ENCODE measurements at places on chromosomes 1 and 21.

GRCh38 chr1:88976235-88976634 is 16.2 kb downstream of the KYAT3 start:
- DNase-seq = no peak

- no peak for DNase-seq
These were observed 1.6 kb downstream of the SH3D21 start for GRCh38 chr1:36307601-36308330.

- no peak for DNase-seq
These were observed 33.1 kb downstream of the TRIM67 start for GRCh38 chr1:231194843-231195516.

GRCh38 chr1:84689514-84690396 is 506 bp downstream of the SSX2IP start:
- no peak for DNase-seq

DNA sequence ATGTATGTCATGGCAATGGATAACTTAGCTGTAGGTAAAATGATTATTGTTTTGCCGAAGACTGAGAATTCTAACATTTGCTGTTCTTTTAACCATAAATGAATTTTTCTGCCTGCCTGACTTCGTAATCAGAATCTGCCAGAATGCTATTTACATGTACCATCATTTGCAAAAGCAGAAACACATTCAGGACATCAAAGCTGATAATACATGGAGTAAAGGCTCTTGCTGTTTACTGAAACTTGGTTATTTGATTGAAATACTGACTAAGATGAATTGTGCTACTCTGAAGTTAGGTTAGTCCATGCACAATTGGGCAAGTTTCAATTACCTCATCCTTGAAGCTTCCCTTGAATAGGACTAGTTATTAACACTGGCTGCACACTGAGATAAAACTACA is 293.8 kb downstream of the PLA2G4A start:
- no peak for DNase-seq

DNA sequence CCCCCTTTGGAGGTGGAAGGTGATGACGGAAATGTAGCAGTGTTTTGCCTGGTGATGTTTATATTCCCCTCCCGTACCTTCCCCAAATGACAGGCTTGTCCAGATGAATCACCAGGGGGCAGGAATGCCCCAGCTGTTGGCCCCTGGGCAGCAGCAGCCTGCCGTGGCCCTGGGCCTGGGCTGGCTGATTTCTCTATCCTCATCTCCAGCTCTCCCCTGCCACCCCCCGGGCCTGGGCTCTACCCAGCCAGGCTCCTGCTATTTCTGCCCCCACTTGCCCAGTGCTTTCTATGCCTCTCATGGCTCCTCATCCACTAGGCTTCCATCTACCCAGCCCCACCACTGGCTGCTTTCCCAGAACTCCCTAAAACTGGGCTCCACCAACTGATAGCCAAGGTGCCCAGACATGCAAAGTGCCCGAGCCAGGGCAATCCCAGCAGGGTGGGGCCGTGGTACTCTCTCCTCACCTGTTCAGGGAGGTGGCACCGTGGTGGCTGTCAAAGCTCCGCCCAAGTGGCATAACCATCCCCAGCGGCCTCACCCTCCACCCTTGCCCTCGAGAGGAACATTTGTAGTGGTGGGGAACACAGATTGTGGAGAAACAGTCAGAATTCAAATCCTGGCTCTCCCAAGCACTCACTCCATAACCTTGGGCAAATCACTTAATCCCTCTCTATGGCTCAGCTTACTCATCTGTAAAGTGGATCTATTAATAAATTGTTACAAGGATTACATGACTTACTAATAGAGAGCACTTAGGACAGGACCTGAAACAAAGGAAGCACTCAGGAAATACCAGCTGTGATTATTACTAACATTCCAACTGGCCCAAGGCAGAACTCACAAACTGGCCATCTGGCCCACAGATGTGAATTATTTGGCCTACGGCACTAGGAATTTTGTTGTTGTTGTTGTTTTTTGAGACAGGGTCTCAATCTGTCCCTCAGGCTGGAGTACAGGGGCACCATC is 12.8 kb upstream of the ECE1 start:
- DNase-seq = no peak

- no peak for DNase-seq
These were observed 15.7 kb downstream of the RGS2 start for GRCh38 chr1:192824511-192824910.

- no peak for DNase-seq
These were observed 498.1 kb downstream of the NEGR1 start for GRCh38 chr1:71784241-71784640.

DNA sequence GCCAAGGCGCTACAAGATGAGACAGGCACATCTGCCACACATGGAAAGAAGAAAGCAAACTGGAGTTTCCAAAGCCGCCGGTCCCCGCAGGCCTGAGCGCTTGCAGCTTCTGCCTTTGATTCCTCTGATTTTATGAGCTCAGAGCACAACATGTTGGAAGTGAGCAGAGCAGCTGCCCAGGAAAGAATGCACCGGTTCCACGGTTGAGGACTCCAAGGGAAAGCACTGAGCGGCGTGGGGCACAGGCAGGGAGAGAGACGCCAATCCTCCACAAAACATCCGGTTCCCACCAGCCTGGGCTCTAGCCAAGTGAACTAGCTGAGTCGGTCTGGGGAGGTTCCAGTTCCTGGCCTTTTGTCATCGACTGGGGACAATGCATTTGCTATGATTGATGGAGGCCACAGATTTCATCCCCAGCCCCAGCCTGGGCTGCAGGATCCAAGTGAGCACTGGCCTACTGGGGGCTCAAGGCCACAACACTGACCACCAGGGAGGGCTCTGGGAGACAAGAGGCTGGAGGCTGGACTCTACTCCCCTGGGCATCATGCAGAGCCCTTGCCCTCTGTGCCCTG is 253.1 kb upstream of the IRF2BP2 start:
- no peak for DNase-seq

- DNase-seq = no peak
These were observed 5.1 kb upstream of the TMCO4 start for GRCh38 chr1:19804831-19805251.

GRCh38 chr1:52153010-52153409 is 11.1 kb downstream of the ZFYVE9 start:
- no peak for DNase-seq

- DNase-seq = no peak
These were observed 5.1 kb upstream of the LAMB3 start for GRCh38 chr1:209657140-209657879.

GRCh38 chr1:184753608-184754475 is 816 bp downstream of the EDEM3 start:
- DNase-seq = peak; percentile 17

GRCh38 chr1:90707363-90707710 is 9.8 kb downstream of the BARHL2 start:
- DNase-seq = no peak

GRCh38 chr1:31744165-31744888 is 19.8 kb downstream of the ADGRB2 start:
- DNase-seq = no peak

GRCh38 chr1:209823143-209824041 is 4.4 kb upstream of the UTP25 start:
- no peak for DNase-seq

GRCh38 chr1:219174460-219175211 is 958 bp downstream of the LYPLAL1 start:
- DNase-seq = peak; percentile 4

DNA sequence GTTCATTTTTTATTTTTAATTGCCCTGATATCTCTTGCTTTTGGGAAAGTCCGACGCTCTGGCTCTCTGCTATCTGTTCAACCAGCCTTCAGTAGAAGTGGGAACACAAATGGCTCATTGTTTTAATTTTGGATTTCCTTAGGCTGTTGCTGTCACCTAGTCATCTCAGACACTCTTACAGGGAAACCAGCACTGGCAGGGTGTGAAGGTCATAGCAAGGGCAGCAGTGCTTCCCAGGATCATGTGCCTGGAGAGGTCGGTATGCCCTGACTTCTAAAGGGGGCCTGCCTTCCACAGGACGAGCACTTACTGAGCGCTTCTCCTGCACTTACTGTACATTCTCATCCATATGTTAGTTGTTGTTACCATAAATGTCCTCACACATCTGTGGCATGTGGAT is 224.2 kb downstream of the DISC1 start:
- DNase-seq = no peak

- DNase-seq = no peak
These were observed 75.4 kb upstream of the VTCN1 start for GRCh38 chr1:117286145-117286544.

DNA sequence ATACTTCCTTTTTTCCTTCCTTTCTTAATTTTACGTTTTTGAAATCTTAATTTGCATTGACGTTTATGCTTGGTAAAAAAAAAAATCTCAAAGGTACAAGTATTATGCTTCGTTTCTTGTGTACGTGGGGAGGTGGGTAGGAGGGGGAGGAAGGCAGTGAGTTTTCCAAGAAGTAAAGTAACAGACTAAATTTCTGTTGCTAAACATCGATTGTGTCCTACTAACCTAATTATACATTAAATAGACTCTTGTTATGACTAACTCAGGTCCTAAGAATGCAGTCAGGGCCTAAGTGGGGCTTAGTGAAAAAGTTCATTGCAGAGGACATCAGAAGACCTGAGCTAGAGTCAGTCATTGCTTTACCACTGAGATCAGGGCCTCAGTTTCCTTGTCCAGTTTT is 17.5 kb downstream of the NEK7 start:
- DNase-seq = no peak

- no peak for DNase-seq
These were observed 20.2 kb upstream of the RABGGTB start for GRCh38 chr1:75765697-75766355.

DNA sequence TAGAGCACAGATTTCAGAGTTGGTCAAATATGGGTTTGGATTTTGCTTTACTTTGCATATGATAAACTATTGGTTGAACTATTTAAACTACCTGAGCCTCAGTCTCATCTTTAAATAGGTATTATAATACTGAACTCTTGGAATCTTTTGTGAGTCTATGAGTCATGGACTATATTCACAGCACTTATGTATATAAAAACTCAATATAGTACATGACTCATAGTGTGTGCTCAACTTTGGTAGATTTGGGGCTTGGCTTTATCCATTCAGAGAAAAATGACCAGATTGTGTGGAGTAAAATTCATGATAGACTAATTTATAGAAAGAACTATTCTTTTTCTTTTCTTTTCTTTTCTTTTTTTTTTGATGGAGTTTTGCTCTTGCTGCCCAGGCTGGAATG is 28.7 kb downstream of the FCRL3 start:
- no peak for DNase-seq

- no peak for DNase-seq
These were observed 24.9 kb upstream of the CACNA1E start for GRCh38 chr1:181458419-181458818.

DNA sequence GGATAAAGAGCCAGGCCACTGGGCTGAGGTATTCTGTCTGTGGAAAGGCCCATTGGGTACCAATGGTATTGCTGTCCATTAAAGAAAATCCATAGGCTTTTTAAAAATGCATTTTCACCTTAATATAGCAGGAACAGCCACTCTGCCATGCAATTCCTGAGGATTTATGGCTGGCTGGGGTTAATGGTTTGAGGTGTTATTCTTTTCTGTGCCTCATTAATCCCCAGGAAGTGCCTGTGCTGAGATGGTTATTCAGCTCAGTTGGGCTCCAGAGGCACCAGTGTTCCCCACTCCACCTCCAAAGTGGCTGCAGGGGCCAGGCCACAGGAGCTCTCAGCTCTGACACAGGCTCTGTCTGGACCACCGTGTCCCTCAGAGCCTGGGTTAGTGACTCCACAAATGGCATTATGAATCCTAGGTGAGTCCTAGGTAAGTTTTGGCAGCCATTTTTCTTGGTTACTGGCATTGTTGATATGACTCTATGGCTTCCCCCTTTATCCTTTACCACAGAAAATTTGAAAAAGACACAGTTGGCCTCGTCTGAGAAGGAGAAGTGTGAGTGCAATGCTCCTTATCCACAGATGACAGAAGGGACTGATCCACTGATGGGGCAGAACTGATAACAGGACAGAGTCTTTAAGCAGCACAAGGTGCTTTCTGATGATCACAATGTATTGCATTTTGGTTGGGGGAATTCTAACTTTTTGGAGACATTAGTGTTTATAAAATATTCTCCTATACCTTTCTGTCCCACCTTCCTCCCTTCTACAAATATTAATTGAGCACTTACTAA is 2.2 kb upstream of the PAPPA2 start:
- no peak for DNase-seq

GRCh38 chr21:25506887-25507286 is 100.4 kb downstream of the MRPL39 start:
- no peak for DNase-seq

DNA sequence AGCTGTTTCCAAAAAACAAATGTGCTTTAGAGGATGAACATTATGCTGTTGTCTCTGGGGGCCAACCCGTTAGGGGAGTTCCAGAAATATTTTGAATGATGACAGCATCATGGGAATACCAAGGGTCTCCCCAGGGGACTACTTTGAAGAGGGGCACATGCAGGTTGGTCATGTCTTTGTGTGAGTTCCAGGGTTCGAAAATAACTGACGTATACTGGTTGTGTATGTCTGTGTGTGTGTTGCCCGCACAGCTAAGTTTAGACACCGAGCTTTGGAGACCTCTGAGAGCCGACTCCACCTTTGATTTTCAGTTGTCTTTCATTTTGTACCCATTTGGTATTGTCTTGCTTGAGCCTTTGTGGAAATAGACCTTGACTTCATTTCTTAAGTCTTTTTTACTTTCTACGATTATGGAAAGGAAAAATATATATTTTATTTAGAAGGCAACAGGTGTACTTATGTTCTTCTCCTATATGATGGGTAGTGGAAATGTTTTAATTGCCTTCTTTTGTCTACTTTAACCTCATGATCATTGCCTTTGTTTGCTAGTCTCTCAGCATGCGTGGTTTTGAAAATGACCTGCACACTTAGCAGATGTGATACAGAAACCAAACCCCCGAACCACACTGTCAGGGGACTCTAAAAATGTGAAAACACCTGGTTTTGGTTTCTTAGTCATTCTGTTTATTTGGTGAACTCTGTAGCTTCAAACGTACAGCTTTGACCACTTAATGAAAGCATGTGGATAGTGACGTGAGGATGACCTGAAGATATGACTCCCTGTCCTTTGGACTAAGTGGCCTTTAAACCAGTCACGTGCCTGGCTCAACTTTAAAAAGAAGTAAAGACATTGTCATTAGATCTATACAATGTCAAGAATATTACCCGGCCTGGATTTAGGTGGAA is 56.5 kb downstream of the GALNT2 start:
- no peak for DNase-seq

Data from T-cell (primary cell).